SJCRH30 (cell line): ENCODE measurements at places on chromosomes 4 and X.

DNA sequence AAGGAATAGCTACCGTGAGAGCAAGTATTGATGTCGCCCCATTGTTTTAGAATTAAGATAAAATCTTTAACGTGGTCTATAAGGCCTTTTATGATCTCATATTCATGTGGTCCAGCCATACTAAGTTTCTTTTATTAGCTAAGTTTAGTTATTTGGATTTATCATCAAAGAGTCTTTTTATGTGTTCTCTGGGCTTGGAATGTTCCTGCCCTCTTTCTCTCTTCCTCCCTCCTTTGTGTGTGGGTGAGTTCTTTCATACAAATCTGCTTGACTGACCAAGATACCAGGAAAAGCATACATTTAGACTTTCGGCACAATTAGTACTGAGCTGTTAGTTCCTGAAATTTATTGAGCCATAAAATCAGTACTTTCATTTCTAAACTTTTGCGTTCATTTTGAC is 11.3 kb downstream of the TDO2 start:
- no peak for DNase-seq

GRCh38 chr4:111720866-111721265 is 424.4 kb upstream of the FAM241A start:
- DNase-seq, result no peak

DNA sequence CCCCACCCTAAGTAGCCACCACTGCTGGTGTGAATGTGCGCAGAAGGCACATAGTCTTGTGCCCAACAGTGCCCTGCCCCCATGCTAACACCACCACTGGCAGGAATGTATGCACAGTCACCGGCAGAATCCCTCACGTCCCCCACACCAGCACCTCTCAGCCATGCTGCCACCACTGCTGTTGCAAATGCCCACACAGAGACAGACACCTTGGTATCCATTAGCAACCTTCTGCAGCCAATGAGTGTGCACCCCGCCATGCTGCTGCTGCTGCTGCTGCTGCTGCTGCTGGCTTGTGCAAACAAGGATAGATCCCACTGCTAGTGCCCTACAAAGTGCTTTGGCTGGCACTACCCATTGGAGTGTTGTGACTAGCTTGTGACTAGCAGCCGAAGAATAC is 52.4 kb upstream of the MMAA start:
- DNase-seq, result no peak

GRCh38 chr4:145485120-145485519 is 3.5 kb downstream of the SMAD1 start:
- no peak for DNase-seq

DNA sequence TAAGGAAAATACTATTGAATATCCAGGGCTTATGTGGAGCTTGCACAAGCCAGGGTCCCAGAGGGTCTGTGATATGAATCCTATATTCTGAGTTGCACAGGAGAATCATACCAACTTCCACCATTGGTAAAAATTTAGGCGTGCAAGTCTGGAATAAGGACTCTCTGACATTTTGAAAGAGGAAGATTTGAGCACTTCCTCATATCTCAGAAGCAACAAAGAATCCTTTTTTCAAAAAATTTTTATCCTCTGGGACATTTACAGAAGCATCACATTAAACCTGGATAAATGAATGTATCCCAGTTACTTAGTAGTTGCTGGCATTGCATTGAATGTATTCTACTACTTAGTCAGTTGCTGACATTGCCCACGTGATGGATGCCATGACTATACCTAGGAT is 24.2 kb upstream of the CAMK2D start:
- no peak for DNase-seq

DNA sequence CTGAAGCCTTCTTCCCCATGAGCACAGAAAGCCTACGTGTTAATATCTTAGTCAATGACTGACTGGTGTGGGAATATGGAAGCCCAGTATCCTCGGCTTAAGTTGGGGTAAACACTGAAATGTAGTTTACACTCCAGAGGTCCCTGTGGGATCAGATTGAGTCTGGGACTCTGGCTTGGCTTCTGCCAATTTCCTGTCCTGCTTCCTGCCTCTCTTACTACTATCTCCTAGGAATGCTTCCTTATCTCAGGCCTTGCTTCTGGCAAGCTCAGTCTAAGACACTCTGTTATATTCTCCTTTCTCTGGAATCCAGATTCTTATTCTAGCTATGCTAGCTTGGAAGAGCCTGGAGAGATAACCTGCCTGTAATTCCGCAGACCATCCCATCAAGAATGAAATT is 174.0 kb upstream of the LDB2 start:
- no peak for DNase-seq

- no peak for DNase-seq
Measured at GRCh38 chr4:13327991-13328390, 156.1 kb downstream of the RAB28 start.

GRCh38 chr4:23835774-23836478 is 53.9 kb downstream of the PPARGC1A start:
- no peak for DNase-seq

- no peak for DNase-seq
Measured at GRCh38 chr4:38455092-38455862, 208.7 kb upstream of the KLF3 start.

DNA sequence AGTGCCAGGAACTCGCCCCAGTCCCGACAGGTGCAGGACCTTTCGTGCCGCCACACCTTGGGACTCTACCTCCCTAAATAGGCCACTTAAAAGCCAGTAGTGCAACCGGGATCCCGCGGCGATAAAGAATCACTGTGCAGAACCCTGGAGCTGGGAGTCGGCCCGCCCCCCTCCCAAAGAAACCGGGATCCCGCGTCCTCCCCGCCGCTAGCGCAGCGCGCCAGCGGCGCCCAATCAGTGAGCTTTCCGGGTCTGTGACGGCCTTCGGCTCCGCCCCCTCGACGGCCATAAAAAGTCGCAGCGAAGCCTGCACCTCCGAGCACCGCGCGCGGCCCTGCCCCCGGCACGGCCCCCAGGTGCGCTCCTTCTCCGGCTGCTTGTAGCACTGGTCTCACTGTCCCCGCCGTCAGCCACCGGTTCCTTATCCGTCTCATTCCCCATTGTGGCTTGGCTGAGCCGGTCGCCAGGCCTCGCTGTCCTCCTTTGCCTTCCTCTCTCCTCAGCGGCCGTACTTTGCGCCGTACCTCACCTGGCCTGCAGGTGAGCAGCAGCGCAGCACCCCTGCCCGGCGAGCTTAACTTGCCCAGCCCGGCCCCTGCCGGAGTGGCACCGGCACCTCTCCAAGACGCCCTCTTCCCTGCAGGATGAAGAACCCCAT is at the start of gene LRAT:
Gene LRAT (plus strand): TSS at position 318 of the 658 bp plus-strand sequence. CDS start 327 bp downstream, at position 645.
- DNase-seq, result no peak

DNA sequence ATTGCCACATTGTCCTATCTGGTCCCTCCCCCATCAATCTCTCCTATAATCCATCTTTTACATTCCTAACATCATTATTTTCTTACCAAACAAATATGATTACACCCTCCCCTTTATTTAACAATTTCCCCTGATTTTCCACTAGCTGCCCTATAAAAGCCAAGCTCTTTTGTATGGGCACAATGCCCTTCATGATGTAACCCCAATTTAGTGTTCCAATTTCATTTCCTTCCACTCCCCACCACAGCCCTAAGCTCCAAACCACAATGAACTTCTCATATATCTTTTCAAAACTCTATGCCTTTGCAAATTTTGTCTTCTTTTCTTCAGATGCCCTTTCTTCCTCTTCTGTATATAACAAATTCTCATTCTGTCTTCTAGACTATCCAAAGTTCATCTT is 39.5 kb upstream of the PTPN13 start:
- DNase-seq, result peak; percentile 56

DNA sequence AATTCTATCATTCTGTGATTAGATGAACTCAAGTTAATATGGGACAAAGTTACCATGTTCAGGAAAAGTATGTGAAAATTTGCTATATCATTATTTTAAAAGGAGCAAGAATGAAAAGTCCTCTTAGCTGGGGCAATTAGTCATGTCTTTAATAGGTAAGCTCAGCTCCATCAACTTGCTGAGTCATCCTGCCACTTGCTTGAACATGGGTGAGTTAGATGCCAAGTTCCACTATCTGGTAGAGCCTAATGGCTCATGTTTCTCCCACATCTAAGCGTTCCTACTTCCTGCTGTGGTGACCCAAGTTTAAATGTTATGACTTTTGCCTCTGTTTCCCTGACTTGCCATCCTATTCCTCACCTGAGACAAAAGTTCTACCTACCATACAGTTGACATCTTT is 276.8 kb downstream of the ZNF674 start:
- DNase-seq, result no peak

DNA sequence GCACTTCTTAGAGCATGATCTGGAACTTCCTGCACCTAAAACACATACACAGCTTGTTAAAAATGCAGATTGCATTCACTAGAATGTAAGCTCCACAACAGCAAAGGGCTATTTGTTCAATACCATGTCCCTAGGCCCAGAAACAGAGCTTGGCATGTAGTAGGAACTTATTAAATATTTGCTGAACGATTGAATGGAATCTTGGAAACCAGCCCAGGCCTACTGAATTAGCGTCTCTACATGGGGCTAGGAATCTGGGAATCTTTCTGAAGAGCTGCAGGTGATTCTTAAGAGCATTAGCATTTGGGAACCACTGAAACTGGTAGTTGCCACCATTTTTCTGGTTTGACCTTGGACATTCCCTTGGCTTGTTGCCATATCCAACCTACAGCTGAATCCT is 234.1 kb downstream of the STIM2 start:
- no peak for DNase-seq

GRCh38 chr4:140406292-140406691 is 21.2 kb downstream of the CLGN start:
- DNase-seq, result no peak

GRCh38 chr4:89001647-89002445 is 55.1 kb downstream of the FAM13A start:
- DNase-seq, result peak; percentile 13

GRCh38 chr4:6291784-6292297 is 22.2 kb downstream of the WFS1 start:
- DNase-seq, result no peak

GRCh38 chrX:73213734-73214425 is 771 bp downstream of the NAP1L2 start:
- DNase-seq, result no peak

GRCh38 chr4:121913667-121914066 is 38.2 kb downstream of the TRPC3 start:
- no peak for DNase-seq
